ENCODE measurements at places on chromosomes 1 and 21.

GRCh38 chr1:160800645-160801408 is 4.9 kb downstream of the LY9 start:
- DNase-seq: no peak

DNA sequence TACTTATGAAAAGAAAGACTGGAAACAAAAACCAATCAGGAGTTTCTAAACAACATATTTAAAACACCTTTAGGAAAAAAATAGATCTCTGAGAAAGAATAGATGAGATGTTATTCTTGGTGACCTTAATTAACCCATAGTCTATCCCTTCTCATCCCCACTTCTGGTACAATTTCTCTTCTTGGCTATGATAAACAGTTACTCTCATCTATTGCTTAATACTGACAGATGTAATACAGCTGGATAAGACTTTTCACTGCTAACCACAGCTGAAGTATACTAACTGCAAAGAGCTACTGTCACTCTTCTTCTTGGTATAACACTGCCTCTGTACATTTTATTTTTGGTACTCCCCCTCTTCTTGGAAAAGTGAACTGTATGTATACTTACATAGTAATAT is 15.2 kb downstream of the EXTL2 start:
- DNase-seq: no peak

DNA sequence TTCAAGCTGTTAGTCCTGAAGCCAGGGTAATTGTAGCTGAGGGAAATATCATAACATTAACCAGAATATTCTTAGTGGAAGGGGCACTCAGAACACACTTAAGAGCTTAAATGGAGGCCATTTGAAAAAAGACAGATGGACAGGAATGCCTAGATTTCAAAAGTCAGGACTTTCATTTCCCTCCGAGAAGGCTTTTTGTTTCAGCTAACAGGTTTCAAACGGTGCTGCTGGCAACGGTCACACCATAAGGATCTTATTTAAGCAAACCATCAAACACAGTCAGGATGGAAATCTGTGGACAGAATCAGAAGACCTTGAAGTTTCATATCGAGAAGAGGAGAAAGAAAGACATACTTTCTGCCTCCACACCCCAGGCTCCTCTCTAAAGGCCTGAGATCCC is 70.1 kb downstream of the SLC66A1 start:
- DNase-seq: no peak

DNA sequence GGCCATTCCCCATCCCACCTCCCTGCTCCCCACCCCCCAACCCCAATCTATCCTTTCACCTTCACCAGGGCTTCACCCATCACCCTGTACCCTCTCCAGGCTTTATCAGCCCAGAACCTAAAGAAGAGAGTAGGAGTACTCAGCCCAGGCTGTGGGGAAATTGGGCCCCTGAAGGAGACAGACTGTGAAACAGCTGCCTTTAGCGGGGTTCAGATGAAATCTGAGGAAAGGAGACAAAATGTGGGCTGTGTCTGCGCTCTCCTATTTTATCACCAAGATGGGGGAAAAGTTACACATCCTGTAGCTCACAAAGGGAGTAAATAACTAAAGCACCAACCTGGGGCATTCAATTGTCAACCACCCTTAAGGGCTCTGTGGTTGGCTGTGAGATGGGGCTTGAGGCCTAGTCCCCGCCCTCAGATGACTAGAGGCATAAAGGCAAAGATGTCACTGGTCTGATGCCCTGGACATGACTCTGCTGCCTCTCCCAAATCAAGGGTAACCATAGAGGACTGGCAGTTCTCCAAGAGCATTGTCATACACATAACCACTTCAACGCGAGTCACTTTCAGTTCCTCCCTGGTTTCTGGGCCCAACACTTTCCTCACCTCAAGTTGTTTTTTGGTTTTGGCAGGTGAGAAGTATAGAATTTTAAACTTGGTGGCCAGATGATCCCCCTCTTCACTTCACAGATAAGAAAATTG is 30.0 kb downstream of the SLC27A3 start:
- DNase-seq: peak; percentile 88

DNA sequence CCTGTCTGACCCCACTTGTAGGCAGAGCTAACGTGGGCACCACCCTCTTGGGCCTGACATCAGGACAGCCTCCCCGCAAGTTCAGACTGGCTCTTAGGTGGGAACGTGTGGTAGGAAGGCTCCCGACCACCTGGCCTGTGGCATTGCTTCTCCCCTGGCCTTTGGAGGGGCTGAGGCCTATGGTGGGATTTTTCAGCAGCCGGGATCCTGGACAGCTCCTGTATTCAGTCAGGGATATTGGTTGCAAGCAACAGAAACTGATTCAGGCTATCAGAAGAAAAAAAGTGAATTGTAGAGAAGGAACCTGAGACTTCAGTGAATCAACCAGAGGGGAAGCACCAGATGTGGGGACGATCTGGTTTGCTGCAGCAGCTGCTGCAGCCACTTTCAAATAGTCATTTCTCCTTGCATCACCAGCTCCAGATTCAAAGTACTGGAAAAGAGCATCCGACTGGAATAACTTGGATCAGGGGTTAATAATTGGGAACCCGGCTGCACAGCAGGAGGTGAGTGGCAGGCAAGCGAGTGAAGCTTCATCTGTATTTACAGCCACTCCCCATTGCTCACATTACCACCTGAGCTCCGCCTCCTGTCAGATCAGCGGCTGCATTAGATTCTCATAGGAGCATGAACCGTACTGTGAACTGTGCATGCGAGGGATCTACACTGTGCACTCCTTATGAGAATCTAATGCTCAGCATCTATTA is 5.9 kb downstream of the RNF186 start:
- no peak for DNase-seq

DNA sequence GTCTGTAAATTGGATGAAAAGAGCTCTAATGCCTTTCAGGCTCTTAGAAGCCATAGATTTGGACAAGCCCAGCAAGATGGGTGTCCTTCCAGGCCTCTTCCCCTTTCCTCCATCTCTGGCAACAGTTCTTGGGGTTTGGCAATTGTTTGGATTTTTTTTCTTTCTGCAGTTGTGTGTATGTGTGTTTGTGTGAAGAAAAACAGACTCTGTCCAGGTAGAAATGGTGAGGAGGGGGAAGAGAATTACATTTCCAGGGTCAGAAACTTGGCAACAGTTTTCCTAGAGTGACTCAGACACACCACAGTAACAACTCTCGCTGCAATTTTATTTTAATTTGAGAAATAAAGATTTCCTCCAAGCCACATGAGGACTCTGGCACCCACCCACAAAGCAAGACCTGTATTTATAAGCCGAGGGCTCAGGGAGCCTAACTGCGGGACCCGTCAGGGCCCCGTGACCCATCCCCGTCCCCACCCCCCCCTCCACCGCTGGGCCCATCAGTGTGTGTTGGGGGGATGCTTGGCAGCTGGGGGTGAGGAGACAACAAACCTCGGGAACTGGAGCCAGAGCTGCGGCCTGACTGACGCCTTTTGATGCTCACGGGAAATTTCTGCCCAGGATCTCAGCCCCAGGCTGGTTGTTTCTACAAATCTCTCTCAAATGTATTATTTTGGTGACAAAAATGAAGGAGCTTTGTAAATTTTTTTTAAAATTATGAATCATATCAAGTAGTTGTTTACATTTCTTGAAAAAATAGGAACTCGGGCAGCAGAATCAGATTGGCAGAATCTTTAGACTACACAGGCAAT is 4.4 kb downstream of the TMEM200B start:
- no peak for DNase-seq

- DNase-seq: no peak
Measured at GRCh38 chr21:29235714-29236197, 63.0 kb upstream of the BACH1 start.

- DNase-seq: no peak
Measured at GRCh38 chr1:31517301-31517700, 59.0 kb upstream of the TINAGL1 start.

DNA sequence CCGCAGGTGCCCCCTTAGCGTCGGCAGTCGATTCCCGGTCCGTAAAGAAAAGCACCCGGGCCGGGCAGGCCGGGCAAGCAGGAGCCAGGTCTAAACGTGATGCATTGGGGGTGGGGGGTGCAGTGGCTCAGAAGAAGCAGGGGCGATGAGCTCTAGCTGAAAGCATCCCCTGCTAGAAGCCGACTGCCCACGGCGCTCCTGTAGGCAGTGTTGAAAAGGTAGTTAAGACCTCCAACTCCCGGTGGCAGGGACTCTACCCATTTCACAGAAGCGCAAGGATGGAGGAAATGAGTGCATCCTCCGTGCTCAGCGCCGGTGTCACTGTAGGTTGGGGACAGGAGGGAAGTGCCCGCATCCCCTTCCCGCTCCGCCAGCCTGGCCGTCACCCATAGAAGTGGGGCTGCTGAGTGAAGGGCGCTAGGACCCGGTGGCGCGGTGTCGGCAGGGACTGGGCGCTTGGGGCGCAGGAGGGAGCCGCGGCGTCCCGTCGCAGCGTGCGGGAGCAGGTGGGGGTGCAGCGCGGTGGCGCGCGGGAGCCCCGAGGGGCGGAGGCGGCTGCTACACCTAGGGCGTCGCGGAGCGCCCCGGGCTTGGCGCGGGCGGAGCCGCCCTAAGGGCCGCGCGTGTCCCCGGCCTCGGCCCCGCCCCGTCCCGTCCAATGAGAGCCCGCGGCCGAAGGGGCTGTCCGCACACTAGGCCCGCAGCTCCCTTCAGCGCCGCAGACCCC is at the start of gene WNT2B:
WNT2B (plus strand) TSS at position 688 of the 727 bp plus-strand sequence. CDS start 298 bp downstream, outside the sequence.
- DNase-seq: no peak

DNA sequence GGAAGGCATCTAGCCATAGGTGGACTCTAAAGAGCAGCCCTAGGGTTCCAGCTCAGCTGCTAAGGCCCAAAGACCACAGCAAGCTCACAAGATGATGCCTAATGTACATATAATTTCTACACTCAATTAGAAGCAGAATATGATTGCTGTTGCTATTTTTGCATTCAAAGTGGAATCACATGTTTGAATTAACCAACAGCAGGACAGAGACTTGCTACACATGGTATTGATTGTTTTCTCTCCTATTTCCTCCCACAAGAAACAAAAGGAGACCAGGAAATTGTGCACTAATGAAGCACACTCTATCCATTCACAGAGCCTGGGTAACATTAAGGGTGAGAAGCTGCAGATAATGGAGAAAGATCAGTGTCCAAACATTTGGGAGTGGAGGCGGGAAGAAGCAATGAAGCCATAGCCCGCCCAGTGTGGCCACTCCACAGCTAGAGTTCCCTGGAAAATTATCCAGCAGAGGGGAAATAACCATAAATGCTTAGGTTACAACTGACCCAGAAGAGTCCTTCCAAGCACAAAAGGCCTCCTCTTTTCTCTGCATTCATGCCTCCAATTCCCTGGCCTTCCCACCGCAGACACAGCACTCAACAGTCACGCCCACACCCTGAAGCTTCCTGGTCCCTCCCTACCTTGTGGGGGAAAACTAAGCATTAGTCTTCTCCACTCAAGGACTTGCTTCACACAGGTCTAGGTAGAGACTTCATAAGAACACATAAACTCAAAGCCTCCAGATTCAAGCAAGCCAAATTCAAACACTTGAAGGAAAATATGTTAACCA is 7.5 kb downstream of the CNN3 start:
- no peak for DNase-seq

DNA sequence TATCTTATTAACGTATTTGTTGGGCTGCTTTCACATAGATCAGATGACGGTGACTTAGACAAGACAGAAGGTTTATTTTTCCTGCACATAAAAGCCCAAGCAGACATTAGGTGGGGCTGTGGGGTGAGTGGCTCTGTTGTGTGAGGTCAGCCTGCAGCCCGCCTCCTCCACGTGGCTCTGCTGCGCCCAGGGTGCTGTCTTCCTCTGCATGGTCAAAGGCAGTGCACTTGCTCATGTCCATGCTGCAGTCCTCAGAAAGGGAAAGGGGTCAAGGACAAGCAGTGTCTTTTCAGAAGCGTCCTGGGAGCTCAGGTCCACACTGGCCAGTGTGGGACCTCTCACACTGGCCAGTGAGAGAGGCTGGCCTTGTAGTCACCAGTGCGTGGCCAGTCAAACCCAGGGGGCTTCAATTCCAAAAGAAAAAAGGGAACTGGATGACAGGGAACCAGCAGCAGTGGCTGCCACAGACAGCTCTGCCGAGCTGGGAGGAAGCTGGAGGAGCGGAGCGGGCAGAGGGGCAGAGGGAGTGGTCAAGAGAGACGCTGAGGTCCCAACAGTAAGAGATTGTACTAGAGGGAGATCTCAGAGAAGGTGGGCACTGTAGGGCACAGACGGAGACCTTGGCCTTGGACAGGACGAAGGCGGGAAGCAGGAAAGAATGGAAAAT is 35.9 kb upstream of the SLC45A1 start:
- no peak for DNase-seq

- DNase-seq: no peak
Measured at GRCh38 chr1:26020941-26021646, 481 bp upstream of the EXTL1 start.

DNA sequence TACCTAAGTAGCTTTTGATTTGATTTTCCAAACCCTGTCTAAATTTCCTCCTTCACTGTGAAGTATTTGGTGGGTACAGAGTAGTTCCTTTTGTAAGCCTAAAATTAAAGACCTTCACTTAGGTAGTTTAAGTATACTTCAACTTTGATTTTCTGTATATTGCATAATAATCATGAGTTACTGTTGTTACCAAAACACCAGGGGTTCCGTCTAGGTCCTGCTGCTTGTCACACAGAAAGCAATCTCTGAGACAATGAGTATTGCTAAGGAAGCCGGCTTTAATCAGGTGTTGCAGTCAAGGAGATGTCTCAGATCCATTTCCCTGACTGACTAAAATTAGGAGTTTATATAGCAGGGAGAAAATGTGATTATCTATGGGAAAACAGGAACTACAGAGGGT is 15.3 kb downstream of the RPS6KC1 start:
- DNase-seq: no peak

- DNase-seq: no peak
Measured at GRCh38 chr1:182802006-182802803, 12.6 kb downstream of the NPL start.

DNA sequence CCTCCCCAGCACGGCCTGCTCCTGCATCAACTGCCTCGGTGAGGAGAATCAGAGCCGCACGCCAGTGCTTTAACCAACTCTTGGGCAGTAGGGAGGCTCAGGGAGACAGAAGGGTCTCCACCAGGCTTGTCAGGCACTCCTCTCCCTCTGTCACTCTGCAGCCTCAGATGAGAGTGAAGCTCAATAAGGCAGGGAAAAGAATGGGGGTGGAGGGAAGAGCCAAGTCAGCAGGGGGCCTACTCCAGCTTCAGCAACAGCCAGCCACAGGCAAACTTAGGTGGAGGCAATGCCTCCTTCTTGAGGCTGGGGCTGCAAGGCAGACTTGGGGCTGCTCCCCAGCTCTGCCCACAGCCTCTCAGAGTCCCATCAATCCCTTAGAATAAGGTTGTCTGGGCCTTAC is 51.8 kb upstream of the A3GALT2 start:
- DNase-seq: no peak

DNA sequence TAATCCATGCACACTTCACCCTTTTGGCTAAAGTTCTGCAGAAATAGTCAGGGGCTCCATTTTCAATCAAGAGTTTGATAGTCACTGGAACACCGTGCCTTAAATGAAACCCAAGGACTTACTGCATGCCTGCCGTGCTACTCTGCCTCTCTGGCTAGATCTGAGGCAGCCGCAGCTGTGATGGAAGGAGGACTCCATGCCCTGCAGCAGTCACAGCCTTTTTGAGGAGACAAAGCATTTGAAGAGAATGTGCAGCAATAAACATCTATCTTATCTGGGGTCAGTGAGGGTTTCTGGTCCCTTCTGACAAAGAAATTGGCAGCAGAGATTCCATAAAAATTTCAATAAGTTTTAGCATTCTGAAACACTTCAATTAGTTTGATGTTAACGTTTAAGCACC is 78.0 kb downstream of the BCAR3 start:
- no peak for DNase-seq

GRCh38 chr1:923131-923990 is at the start of gene SAMD11:
TSS of gene SAMD11 (plus strand) at chr1:923923. CDS start at chr1:924432, 509 bp downstream.
- no peak for DNase-seq

Data from GM18507 (cell line).